ENCODE measurements at places on chromosomes 2 and 18.
A peak's percentile ranks its signal among the peaks of the same experiment; 100 is the strongest.

- no peak for DNase-seq
These were observed 86.1 kb upstream of the CTAGE1 start for GRCh38 chr18:22503803-22504202.

- DNase-seq, result no peak
These were observed 465.6 kb upstream of the POU3F3 start for GRCh38 chr2:104388296-104388695.

DNA sequence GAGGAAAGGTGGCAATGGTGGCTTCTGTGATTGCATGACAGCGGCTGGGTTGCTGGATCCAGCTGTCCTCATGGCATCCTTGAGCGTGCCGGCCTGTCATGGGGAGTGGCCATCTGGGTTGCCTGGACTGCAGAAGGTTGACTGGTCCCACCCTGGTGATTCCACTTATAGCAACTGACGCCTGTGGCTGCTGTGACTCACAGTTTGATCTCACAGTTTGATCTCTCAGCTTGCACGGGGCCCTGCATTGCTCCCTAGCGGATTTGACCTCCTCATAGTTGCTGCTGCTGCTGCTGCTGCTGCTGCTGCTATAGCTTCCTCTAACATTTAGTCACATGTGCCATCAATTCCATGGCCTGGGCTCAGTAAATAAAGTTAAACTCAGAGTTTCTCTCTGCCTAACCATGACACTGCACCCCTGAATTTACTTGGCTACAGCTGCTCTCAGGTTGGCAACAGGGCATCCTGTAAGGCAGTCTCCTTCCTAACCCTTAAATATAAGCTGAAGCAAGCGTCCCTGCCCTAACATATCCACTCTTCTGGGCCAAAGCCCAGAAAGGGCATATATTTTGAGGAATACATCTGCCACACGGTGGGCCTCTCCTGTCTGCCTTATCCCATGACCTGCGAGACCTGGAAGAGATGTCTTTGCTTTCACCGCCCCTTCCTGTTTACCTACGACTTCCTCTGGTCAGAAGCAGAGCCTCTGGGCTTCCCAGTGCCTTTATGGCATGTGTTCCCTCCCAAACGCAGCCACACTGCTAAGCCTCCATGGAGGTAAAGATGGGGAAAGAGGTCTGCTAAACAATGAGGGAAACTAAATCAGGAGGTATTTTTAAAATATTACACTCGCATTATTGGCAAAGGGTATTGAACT, 37.8 kb upstream of the CCDC150 start:
- DNase-seq, result peak; percentile 93

- no peak for DNase-seq
These were observed 298.3 kb downstream of the RBM43 start for GRCh38 chr2:150963336-150963735.

- no peak for DNase-seq
These were observed 37.0 kb upstream of the METTL21A start for GRCh38 chr2:207662203-207662602.

- DNase-seq, result no peak
These were observed 102.4 kb downstream of the ARL4C start for GRCh38 chr2:234394450-234394849.

- no peak for DNase-seq
These were observed 54.7 kb downstream of the KCTD18 start for GRCh38 chr2:200454927-200455801.

DNA sequence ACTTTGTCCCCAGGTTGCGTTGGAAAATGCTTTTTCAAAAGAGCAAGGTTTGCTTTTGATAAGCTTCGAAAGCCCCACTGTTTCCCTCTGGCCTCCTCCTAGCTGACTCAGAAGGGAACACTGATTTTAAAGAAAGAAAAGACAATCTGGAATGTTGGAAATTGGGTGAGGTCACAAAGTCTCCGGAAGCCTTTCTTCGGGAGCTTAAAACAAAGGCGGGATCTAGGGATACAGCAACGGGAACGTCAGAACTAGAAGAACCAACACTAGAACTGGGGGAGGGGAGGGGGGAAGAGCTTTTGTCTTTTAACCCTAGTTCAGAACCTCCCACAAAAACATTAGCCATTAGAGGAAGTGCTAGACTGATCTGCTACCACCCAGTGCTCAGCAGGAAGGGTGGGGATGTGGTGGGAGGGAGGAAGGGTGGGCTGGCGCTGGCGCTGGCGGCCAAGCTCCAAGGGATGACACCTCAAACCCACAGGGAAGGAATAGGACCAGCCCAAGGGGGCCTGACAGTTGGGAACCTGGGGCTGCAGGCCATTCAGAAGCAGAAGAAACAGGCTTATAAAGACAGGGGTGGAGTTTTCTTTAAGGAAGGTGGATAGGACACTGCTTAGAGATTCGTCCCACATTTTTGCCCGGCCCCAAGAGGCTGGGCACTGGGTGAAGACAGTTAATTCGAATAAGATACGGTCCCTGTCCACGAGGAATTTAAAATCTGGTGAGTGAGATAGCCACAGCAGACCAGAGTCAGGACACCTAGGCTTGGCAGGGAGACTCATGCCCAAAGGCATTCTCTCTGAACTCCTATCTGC, 1.7 kb downstream of the TMSB10 start:
- peak; percentile 97 for DNase-seq

GRCh38 chr2:8848328-8849100, 11.1 kb upstream of the KIDINS220 start:
- DNase-seq, result no peak

DNA sequence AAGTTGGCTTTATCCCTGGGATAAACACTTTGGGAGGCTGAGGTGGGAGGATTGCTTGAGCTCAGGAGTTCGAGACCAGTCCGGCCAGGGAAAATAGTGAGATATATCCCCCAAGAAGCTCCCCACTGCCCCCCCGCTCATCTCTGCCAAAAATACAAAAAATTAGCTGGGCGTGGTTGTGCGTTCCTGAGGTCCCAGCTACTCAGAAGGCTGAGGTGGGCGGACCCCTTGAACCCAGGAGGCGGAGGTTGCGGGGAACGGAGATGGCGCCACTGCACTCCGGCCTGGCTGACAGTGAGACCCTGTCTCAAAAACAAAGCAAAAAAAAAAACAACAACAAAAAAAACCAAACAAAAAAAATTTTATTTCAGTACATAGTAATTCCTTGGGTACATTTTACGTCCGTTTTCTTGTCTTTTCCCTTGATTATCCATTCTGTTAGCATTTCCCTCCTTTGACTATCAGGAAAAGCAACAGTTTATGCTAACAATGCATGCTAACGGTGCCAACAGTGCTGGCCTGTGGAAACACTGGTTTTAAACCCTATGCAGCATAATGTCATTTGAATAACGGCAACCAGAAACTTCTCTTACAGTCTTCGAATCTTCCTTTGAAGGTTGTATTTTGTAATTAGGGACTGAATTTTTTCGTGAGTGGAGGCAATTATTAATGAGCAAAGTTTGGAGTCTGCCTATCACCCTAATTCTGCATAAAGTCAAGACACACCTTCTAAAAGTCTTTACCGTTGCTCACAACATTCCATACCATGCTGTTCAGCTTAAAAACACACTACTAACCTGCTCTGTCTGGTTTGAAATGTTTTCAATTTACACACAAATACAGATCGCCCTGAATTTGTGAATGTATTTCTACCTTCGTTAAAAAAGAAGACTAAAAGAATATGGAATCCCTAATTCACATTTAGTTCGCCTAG, 721 bp upstream of the MIB1 start:
- DNase-seq, result no peak

DNA sequence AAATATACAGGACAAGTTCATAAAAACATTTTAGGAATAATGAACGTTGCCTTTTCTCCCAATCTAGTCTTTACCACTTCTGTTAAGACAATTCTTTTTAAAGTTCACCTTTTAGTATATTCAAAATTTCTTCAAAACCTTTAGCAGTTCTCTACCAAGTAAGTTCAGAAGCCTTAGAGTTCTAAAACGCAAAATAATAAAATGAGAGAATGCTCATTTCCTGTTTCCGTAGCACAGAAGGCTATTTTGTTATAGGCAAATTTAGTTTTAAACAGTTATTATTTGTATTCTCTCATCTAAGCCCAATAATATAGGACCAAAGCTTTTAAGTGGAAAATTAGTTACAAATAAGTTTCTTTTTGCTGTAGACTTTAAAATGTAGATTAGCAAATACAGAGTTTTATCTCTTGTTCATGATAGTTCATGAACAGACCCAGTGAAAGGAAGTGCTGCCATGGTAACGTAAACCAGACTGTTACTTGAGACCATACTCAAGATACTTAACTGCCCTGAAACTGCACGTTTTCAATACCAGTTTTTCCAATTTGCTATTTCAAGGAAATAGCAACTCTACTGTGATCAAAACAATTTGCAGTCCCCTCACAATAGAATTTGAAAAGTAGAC, 173.1 kb upstream of the STON1 start:
- no peak for DNase-seq

DNA sequence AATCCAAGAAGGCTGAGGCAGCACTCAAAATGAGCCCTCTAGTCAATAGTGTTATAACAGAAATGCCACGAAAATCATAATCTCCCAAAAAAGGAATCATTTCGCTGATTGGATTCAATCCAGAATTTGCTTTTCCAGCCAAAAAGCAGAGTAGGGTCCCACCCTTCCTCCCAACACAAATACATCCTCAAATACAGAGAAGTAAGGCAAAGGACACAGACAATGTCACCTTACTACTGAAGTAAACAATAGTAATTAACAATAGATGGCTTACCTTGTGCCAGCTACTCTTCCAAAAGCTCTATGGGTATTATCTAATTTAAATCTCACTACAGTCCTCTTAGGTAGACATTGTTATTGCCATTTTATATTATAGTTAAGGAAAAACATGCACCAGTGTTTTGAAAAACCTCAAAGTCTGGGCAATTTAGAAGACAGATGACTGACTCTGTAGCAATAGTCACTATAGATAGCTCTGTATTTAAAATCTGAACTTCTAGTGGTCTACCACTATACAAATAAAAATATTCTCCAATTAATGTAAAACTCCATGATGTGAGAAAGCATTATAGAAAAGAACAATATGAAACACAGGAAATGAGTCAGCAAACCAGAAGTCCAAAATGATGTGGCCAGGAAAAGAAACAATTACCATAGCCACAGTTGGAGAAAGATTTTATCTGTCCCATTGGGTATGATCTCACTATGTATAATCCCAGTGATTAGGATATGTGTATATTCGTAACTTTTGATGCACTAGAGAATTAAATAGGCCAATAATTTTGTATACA, 305.0 kb upstream of the ERBB4 start:
- DNase-seq, result peak; percentile 72

DNA sequence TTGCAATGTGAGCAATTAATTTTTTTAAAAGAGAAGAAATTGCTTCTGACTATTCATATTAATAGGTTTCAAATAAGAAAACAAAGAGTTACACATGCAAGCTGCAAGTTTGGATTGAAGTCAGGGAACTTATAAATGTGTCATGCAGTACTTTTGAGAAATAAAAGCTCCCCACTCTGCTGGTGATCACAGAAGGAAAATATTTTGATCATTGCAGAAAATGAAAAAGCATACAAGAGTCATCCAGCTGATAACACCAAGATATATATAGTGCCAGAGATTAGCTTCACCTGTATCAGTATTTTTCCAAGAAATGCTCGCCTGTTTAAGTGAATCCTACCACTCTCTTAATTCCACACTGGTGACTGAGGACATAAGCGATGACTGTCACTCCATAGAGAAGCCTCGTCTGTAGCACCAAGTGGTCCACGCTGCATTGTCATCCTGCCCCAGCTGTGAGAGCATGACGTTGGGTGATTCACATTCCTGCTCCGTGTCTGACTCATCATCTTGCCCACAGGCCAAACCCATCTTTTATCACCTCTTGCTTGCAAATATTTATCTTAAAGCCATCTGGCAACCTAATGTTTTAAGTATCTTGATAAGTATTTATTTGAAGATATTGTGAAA, 178.0 kb downstream of the ASXL3 start:
- peak; percentile 38 for DNase-seq

GRCh38 chr2:104658904-104659591, 194.9 kb upstream of the POU3F3 start:
- DNase-seq, result no peak

GRCh38 chr2:149040451-149040850, 2.0 kb downstream of the LYPD6B start:
- DNase-seq, result no peak

DNA sequence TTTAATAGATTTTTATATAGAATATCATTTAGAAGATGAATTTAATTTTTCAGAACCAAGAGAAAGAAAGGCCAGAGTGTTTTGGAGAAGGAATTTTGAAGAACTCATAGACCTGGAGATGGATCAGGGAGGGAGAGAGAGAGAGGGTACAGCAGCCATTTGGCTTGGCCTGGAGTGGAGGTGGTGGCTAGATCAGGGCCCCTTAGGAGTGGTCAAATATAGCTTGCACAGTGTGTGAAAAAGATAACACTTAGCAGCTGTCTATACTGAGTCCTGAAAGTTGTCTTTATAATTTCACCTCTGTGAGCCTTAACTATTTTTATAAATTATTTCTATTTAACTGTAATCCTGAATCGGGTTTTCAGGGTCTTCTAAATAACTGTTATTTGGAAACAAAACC, 38.8 kb upstream of the ACYP2 start:
- DNase-seq, result peak; percentile 47

GRCh38 chr18:51879329-51879728, 460.7 kb upstream of the DCC start:
- no peak for DNase-seq

DNA sequence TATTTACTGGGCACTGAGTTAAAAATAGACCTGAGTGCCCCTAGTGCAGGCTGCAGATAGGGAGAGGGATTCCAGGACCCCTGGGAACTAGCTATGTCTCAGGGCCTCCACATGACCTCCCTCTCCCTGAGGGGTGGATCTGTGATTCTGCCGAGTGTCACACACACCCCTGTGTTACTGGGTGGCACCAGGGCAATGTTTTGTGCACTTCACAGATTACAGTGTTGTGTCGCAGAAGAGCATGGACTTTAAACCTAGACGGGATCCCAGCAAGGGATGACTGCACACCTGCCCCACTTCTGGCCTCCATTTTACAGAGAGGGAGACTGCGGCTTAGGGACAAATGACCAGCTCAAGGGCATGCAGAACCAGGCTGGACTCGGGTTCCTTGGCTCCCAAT, 65.6 kb downstream of the ZFP36L2 start:
- DNase-seq, result no peak

DNA sequence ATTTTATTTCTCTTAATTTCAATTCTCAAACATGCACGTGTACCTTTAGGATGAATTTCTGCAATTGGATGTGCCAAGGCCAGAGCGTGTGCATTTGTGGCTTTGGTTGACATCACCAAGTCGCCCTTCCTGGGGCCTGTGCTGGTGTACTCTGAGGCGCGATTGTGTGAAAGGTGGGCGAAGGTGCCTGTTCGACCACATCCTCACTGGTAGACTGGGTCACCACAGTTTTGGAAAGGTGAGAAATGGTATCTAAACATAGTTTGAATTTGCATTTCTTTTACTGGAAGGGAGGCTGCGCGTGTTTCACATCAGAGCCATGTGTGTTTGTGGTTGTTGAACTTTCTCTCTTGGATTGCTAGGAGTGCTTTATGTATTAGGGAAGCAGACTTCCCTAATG, 89.8 kb downstream of the LDLRAD4 start:
- DNase-seq, result no peak
